ENCODE measurements at places on chromosomes 3 and 15. TPM values are rescaled to one million over a fixed set of nuclear protein-coding genes. Genes with fewer than 3 reads are reported as not detected.
A peak's percentile ranks its signal among the peaks of the same experiment; 100 is the strongest.

CCDC66 gene
- 48.0 TPM for total RNA-seq

- no peaks in the 10 kb centered on the region for H3K36me3 ChIP-seq
- no peak overlapping the region for H3K4me3 ChIP-seq
- no peaks in the 10 kb centered on the region for H3K27me3 ChIP-seq
- peaks cover 23% of the 10 kb centered on the region for H3K4me1 ChIP-seq
Observed at GRCh38 chr15:36589971-36590370, 10.5 kb downstream of the CDIN1 start.

DNA sequence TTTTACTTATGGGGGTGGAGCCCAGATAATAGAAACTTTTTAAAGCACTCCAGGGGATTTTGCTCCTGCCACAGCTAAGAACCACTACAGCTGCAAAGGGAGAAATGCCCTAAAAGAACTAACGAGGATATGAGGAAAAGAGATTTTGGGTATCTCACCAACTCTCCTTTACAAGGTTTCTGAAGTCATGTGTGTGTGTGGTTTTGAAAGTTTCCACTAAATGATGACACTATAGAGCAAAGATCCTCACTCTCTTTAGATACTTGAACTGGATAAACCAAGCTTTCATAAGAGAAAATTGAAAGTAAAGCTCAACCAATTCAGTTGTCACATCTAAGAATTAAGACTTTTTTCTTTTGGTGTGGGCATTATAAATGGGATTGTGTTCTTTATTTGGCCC lies 455.3 kb upstream of the ALCAM start:
- peak overlapping the region; percentile 14 for H3K4me3 ChIP-seq
- peaks cover 21% of the 10 kb centered on the region for H3K4me1 ChIP-seq
- no peaks in the 10 kb centered on the region for H3K27me3 ChIP-seq
- no peaks in the 10 kb centered on the region for H3K36me3 ChIP-seq
- no peak overlapping the region for H3K27ac ChIP-seq

DNA sequence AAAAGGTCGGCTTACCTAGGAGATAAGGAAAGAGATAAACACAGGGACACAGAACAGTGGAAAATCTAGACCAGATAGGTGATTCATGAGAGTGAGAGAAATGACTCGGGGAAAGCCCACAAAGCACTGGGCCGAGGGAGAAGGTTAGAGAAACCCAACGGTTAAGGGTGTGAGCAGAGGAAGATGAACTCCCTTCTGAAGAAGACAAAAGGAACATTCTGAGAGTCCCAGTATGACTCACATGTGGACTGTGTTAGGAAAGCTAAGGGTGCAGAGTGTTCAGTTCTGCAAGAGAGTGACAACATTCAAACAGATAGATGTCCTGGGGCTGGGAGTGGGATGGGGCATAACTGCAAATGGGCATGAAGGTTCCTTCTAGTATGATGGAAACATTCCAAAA lies 83.0 kb downstream of the CNTN3 start:
- H3K36me3 ChIP-seq, result no peaks in the 10 kb centered on the region
- no peak overlapping the region for H3K4me3 ChIP-seq
- H3K27me3 ChIP-seq, result no peaks in the 10 kb centered on the region
- H3K4me1 ChIP-seq, result no peaks in the 10 kb centered on the region
- DNase-seq, result no peak

SSUH2 gene
- not detected for total RNA-seq

IL20RB gene
- total RNA-seq, result 1.8 TPM

- no peaks in the 10 kb centered on the region for H3K4me1 ChIP-seq
- H3K4me3 ChIP-seq, result no peak overlapping the region
- H3K27me3 ChIP-seq, result no peaks in the 10 kb centered on the region
- no peak for DNase-seq
- no peaks in the 10 kb centered on the region for H3K36me3 ChIP-seq
- no peak overlapping the region for H3K27ac ChIP-seq
Observed at GRCh38 chr15:91553196-91553854, 300.2 kb upstream of the SLCO3A1 start.

PLD1 gene
- 29.5 TPM for total RNA-seq

- no peak overlapping the region for H3K27ac ChIP-seq
- H3K27me3 ChIP-seq, result no peaks in the 10 kb centered on the region
- DNase-seq, result no peak
- H3K36me3 ChIP-seq, result no peaks in the 10 kb centered on the region
Observed at GRCh38 chr3:173096140-173096539, 44.9 kb downstream of the SPATA16 start.

DNA sequence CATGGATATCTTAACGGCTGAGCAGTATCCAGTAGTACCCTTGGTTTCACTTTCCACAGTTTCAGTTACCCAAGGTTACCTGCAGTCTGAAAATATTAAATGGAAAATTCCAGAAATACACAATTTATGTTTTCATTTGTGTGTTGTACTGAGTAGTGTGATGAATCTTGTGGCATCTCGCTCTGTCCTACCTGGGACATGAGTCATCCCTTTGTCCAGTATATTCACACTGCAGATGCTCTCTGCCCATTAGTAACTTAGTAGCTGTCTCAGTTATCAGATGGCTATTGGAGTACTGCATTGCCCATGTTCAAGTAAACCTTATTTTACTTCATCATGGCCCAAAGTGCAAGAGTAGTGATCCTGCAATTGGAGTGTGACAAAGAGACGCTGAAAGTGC lies 26.1 kb downstream of the GASK1A start:
- DNase-seq, result no peak
- peaks cover 16% of the 10 kb centered on the region for H3K4me1 ChIP-seq
- no peak overlapping the region for H3K4me3 ChIP-seq
- H3K36me3 ChIP-seq, result no peaks in the 10 kb centered on the region

- H3K27me3 ChIP-seq, result no peaks in the 10 kb centered on the region
- DNase-seq, result no peak
- no peak overlapping the region for H3K4me3 ChIP-seq
- peaks cover 5% of the 10 kb centered on the region for H3K4me1 ChIP-seq
- no peaks in the 10 kb centered on the region for H3K36me3 ChIP-seq
Observed at GRCh38 chr3:185397676-185398075, 34.7 kb downstream of the MAP3K13 start.

DNA sequence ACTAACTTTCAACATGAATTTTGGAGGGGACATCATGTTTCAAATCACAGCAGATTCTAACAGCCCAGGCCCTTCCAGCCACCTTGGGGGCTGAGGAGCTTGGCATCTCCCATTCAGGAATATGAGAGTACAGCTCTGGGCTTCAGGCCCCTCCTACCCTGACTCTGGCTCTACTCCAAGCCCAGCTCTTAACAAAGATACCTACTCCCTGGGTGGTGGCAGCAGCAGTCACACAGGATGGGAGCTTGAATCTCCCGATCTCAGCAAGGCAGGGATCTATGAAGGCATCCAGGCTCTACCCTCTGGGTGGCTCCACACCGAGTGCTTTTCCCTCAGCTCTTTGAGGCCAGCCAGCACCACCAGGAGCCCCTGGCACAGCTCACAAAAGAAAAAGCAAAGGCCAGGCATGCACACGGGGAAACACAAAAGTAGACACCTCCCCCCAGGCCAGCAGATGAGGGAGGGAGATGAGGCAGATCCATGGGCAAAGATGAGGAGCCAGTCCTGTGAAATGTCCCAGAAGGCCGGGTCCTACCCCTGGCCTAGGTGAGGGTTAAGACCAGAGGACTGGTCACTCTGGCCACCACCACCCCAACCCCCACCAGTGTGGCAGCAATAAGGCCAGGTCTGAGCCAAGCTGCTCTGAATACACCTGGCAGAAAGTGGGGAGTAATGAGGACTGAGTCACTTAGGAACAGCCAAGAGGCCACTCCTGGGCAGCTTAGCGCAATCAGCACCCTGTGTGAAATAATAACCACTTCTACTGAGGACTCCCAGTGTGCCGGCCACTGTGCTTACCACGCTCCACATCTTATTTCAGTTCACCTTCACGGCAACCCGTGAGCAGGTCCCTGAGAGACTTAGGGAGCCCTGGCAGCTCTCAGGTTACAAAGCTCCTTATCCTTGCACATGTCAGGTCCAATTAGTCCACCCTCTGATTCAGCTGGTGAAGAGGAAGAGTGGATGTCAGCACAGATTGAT lies 24.3 kb downstream of the PLA2G4F start:
- H3K4me3 ChIP-seq, result no peak overlapping the region
- DNase-seq, result peak; percentile 10
- peaks cover 40% of the 10 kb centered on the region for H3K27me3 ChIP-seq
- no peak overlapping the region for H3K27ac ChIP-seq
- no peaks in the 10 kb centered on the region for H3K4me1 ChIP-seq

- no peak overlapping the region for H3K27ac ChIP-seq
- DNase-seq, result no peak
- H3K27me3 ChIP-seq, result no peaks in the 10 kb centered on the region
- H3K4me1 ChIP-seq, result peaks cover 10% of the 10 kb centered on the region
- H3K4me3 ChIP-seq, result no peak overlapping the region
- no peaks in the 10 kb centered on the region for H3K36me3 ChIP-seq
Observed at GRCh38 chr3:188041193-188041592, 112.8 kb upstream of the LPP start.

DNA sequence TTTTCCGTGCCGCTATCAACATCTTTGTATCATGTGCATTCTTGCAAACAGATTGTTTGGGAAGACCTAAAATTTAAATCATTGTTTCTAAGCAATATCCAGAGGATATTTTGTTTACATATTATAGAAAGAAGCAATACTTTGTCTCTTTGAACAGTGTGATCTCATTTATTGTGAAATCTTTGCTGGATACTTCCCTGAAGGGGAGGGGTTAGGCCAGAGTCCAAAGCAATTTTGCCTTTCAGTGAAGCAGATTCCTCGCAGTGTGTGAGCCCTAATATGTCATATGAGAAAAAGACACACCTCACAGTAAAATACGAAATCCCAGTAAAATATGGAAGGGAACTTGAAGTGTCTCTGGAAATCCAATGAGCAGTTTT lies 158.7 kb upstream of the SLCO3A1 start:
- no peak for DNase-seq

IDH2 gene
- 51.0 TPM for total RNA-seq

DNA sequence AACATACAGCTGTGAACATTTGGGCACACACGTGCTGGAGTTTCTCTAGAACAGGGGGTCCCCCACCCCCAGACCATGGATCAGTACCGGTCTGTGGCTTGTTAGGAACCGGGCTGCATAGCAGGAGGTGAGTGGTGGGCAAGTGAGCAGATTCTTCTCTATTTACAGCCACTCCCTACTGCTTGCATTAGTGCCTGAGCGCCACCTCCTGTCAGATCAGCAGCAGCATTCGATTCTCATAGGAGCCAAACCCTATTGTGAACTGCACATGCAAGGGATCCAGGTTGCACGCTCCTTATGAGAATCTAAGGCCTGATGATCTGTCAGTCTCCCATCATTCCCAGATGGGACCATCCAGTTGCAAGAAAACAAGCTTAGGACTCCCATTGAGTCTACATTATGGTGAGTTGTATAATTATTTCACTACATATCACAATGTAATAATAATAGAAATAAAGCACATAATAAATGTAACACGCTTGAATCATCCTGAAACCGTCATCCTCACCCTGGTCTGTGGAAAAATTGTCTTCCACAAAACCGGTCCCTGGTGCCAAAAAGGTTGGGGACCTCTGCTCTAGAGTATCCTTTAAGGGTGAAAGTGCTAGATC lies 25.8 kb downstream of the CHRM5 start:
- no peak for DNase-seq
- no peak overlapping the region for H3K27ac ChIP-seq
- no peaks in the 10 kb centered on the region for H3K27me3 ChIP-seq
- H3K36me3 ChIP-seq, result no peaks in the 10 kb centered on the region

GRCh38 chr15:52786436-52787122 lies 3.6 kb downstream of the ONECUT1 start:
- peak; percentile 89 for DNase-seq
- H3K4me1 ChIP-seq, result no peaks in the 10 kb centered on the region

DNA sequence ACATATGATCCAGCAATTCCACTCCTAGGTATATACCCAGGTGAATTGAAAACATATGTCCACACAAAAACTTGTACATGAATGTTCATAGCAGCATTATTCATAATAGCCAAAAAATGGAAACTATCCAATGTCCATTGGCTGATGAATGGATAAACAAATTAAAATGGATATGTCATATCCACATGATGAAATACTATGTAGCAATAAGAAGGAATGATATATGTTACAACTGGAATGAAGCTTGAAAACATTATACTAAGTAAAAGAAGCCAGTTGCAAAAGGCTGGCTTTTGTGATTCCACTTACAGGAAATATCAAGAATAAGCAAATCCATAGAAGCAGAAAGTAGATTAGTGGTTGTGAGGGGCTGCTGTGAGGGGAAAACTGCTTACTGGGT lies 33.7 kb downstream of the BNC1 start:
- no peak overlapping the region for H3K4me3 ChIP-seq
- no peaks in the 10 kb centered on the region for H3K36me3 ChIP-seq
- peaks cover 16% of the 10 kb centered on the region for H3K27me3 ChIP-seq
- DNase-seq, result no peak
- peaks cover 3% of the 10 kb centered on the region for H3K4me1 ChIP-seq
- no peak overlapping the region for H3K27ac ChIP-seq

GRCh38 chr3:43185983-43186314 lies 80.1 kb upstream of the POMGNT2 start:
- H3K4me3 ChIP-seq, result no peak overlapping the region
- no peak for DNase-seq
- no peak overlapping the region for H3K27ac ChIP-seq
- no peaks in the 10 kb centered on the region for H3K36me3 ChIP-seq
- H3K4me1 ChIP-seq, result peaks cover 11% of the 10 kb centered on the region
- H3K27me3 ChIP-seq, result no peaks in the 10 kb centered on the region

DNA sequence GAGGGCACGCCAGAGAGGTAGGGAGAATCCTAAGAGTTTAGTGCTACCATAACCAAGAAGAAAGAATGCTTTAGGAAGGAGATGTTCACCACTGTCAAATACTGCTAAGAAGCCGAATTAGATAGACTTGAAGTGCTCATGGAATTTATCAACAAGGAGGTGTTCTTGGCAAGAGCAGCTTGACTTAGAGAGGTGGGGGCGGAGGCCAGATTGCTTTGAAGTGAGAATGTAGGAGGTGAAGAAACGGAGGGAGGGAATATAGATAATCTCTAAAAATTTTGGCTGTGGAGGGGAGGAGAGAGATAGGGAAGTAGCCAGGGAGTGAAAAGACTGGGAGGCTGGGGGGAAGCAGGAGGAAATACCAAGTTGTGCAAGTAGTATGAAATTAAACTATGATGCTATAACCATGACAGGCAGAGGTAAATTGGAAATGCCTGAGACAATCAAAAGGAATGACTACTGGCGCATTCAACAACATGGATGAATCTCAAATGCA lies 35.5 kb downstream of the GADL1 start:
- H3K36me3 ChIP-seq, result no peaks in the 10 kb centered on the region
- H3K4me3 ChIP-seq, result no peak overlapping the region
- no peak for DNase-seq
- no peaks in the 10 kb centered on the region for H3K4me1 ChIP-seq
- H3K27me3 ChIP-seq, result peaks cover 45% of the 10 kb centered on the region

C3orf22 gene
- total RNA-seq, result not detected

DNA sequence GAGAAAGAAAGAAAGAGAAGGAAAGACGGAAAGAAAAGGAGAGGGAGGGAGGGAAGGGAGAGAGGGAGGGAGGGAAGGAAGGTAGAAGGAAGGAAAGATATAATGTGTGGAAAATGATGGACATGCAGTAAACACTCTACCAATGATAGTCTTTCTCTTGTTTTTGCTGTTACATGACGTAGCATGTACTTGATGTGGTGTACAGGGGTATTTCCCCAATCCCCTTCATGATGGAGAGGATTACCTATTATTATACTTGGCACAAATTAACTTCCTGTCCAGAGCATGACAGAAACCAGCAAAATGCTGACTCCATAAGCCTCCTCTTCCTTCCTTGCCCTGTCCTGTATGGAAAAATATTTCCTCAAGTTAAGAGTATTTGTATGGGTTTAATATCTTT lies 124.4 kb downstream of the B3GALNT1 start:
- H3K4me3 ChIP-seq, result no peak overlapping the region
- H3K36me3 ChIP-seq, result no peaks in the 10 kb centered on the region
- no peak overlapping the region for H3K27ac ChIP-seq
- H3K27me3 ChIP-seq, result no peaks in the 10 kb centered on the region

- no peaks in the 10 kb centered on the region for H3K27me3 ChIP-seq
- no peak overlapping the region for H3K4me3 ChIP-seq
- H3K27ac ChIP-seq, result no peak overlapping the region
- DNase-seq, result no peak
Observed at GRCh38 chr3:36147934-36148558, 232.3 kb upstream of the STAC start.

Measured in osteoblast (primary cell).